T-helper 1 cell (primary cell): ENCODE measurements at places on chromosomes 12 and 14.

- no peak for DNase-seq
Observed at GRCh38 chr14:49851813-49852212, 775 bp downstream of the NEMF start.

DNA sequence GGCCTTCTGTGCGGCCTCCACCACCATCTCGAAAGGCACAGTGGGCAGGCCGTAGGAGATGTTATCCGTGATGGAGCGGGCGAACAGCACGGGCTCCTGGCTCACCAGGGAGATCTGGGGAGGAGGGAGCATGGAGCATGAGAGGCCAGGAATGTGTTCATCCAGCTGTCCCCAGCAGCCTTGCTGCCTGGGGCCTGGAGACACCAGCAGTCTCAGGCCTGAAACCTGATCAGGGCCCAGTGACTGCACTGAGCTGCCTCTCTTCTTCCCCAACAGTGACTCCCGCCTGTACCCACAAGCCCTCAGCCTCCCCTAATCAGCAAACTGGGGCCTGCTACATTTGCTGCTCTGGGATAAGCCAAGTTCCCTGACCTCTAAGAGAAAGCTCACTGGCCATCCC, 30.9 kb downstream of the ABCB9 start:
- no peak for DNase-seq

DNA sequence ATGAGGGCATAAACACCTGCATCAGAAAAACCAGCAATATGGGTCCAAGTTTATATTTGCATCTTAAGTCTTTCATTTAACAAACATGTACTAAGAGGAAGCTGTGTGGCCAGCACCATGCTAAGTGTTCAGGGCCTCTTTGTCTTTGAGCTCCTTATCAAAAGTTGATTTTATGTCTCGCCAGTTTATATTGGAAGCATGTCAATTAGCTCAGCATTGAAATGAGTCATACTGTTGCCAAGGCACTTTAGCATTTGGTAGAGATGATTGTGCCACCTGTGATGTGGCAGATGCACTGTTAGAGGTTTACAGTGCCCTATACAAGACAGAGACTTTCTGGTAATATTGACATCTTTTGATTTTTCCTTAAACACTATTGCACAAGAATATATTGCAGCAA, 68.5 kb downstream of the BHLHE41 start:
- no peak for DNase-seq

DNA sequence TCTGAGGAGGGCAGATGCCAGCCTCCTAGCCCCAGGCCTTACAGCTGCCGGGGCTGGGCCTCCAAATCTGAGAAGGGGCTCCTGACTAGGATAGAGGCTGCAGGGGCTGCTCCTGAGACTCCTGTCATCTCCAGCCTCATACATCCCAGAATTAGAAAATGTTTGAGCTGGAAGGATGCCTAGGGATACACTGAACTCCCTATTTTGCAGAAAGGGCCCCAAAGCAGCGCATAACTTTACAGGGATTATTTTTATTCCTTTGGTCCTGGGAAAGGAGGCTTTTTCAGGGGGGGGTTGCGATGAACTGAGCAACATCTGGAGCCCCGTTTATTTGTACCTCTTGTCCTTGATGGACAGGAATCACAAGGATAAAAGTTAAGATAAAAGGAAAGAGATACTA, 35.9 kb upstream of the SLC38A2 start:
- DNase-seq = no peak

DNA sequence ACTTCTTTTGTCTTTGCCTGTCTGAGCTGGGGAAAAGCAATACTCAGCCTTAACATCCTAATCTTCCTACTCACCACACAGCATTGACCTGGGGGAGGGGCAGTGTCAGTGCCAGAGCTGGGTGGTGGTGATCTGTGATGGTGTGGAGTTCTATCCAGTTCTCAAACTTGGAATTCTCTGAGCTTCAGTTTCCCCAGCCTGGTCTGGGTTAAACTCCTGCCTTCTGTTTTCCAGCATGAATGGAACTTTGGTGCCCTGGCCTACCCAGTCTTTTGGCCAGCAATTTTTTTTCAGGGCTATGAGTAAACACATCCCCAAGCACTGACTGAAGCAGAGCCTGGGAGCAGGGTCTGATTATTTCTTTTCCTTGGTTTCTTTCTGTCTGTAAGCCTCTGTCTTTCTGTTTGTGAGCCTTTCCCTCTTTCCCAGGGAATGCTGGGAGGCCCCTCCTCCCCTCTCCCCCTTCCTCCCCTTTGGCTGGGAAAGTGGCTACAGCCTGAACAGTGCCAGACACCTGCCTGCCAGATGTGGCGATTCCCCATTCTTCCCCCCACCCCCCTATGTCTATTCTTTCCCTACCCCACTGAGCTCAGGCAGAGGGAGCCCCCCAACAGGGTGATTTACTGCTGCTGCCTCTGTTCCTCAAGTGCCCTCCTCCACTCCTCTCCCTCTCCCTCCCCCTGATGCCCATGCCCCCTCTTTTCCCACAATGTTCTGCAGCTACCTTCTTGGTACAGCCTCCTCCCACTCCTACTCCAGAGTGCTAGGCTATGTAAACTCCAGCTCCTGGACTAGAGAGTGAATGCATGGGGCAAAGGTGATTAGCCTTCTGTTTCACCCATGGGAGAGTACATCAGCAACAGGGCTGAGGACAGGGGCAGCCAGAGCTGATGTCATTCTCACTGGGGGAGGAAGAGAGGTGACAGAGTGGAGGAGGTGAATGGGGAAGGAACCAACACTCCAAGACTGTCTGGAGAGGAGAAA, 11.1 kb downstream of the GPR84 start:
- DNase-seq = no peak
